ENCODE measurements at places on chromosomes 13 and 19.

DNA sequence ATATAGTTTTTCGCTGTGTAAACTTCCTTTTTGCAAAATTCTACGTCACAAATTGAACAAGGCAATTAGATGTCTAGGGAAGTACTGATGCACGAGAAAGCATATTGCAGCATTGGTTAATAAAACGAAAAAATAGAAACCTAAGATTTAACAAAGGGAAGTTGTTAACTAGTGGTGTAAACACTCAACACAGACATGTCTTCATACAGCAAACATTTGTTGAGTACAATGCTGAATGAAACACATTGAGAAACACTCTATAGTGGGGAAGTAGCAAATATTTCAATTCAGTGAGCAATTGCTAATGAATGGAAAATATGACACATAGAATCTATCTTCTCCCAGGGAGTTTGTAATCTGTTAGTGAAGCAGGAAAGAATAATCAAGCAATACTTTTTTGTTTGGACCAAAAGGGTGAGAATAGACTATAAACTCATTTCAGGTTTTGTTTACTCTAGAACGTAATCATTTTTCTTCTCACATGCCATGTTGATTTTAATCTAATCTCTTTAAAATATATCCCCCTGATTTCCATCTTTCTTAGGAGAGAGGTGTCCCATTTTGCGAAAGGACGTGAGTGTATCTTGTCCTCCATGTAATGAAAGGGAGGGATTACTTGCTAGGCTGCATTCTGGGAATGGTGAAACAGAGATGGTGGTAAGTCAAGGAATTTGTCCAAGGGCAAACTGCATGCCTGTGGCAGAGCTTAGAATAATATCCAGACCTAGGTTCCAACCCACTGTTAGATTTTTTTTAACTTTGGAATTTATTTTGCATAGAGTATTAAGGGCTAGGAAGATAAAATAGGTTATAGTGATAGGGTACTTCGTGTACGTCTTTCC is 1.7 kb upstream of the ANKRD10 start:
- no peak for DNase-seq

DNA sequence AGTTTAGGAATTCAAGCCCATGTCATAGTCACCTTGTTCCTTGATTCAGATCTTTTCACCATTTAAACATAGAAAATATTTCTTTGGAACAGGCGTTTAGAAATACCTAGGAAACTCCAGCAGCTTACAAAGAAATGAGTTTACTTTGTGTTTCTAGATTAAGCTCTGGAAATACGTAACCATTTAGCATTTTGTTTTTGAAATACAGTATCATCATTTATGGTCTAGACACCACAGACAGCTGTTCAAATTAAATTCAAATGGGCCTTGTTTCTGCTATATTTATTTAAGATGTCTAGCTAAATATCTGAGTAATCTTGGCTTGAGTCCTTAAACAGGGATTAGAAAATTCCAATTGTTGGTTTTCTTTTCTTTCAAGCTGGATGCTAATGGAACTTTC is 228.5 kb downstream of the NDFIP2 start:
- no peak for DNase-seq

GRCh38 chr13:111398715-111399299 is 78.4 kb downstream of the TEX29 start:
- no peak for DNase-seq

DNA sequence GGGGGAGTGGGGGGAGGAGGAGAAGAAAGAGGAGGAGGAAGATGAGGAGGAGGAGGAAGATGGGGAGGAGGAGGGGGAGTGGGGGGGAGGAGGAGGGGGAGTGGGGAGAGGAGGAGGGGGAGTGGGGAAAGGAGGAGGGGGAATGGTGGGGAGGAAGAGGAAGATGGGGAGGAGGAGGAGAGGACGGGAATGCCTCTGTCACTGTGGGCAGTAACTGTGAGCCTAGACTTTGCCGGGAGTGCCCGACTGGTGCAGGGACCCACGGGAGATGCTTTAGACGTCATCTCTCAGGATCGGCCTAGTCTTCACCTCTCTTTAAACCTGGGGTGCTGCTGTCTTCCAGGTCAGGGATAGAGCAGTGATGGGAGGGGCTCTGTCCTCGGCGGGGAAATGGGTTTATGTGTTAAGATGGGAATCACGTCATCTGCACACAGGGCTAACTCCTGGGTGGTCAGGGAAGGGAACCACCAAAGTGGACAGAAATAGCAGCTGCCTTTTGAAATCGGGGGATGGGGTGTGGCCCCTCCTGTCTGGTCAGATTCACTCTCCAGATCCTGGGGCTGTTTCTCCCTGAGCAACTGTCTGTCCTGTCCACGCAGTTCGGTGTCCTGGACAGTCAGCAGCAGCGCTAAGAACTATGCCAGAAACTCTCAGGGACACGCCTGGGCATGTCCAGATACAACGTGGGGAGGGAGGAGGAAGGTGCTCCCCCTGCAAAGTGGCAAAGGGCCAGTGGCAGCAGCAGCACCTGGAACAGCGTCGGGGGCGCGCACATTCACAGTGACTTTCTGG is 26.9 kb downstream of the GAS6 start:
- DNase-seq = no peak

All from activated T-helper 1 cell treated with anti-CD3 and anti-CD28 coated beads, Interleukin-2, amount 50 U/mL, for 16 hours (primary cell).